ENCODE measurements at places on chromosomes 11 and 22.

DNA sequence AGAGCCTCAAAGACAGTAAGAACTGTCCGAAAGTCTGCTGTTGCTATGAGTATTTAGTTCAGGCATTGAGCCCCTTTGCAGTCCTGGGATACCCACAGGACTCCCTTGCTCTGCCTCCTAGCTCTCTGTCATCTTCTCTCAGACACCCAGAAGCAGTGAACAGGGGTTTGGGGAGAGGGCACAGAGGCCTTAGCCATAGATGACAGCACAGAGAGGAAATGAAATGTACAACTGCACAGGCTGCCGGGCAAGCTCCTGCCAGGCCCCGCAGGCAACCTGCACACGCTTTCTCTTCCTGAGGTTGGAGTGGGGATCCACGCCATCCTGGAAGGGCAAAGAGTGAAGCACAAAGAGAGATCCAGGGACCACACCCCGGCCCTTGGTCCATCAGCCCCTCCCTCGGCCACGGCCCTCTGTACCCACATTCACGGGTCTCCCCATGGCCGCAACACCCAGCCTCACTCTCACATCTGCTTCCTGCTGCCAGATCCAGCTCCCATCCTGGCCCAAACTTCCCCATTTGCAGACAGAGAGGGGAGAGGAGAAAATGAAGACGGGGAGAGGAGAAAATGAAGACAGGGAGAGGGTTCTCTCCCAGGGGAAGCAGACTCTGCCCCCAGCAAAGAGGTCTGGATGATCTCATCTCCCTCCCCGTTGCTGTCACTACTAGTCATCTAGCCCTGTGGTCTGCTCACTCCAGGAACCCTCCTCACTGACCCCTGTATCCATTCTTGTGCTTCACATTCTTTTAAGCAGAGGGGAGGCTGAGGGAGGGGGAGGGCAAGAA is 40.7 kb downstream of the CD6 start:
- DNase-seq, result no peak

- DNase-seq, result peak; percentile 33
Measured at GRCh38 chr22:35631597-35631996, 14.5 kb upstream of the MB start.

- no peak for DNase-seq
Measured at GRCh38 chr11:4577761-4578160, 3.8 kb upstream of the OR52I2 start.

DNA sequence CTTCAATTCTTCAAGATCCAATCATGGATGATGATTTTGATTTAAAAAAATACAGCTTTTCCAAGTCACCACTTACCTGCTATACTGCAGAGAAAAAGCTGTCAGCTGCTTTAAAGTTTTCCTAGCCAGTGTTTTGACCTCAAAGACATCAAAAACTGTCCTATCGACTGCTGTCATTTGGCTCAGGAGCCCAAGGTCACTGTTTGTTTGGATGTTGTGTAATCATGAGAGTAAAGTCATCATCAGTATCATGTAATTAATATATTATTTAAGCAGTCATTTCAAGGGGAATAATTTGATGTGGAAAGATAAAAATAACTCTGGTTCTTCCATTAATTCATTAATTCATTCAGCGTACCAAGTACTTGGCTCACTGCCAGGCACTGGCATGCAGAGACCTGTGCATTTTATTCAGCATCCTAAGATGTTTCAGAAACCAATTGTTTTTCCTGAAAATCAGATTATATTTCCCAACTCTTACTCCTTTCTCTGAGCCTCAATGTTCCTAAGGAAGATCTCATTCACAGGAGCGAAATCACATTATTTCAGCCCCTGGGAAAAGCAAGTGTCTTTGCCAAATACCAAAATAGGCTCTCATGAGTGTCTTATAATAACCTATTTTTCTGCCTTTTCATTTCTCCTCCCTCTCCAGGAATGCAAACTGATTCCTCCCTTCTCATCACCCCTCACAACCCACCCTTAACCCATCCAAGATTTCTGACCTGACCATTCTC is 59.9 kb downstream of the SLC1A2 start:
- no peak for DNase-seq

DNA sequence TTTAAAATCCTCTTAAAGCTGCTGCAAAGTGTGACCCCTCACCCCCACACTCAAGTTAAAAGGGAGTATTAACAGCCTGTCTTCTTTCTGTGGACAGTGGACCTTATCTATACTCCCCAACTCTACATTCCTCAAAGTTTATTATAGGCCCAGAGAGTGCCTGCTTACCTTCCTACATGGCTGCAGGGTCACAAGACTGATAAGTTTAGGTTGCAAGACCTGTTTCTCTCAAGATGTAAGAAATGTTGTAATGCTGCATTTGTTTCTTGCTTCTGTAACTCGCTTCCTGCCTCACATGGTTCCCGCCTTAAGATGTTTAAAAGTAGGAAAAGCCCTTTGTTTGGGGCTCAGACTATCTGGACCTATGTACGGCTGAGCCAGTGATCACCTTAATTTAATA is 10.1 kb upstream of the NXPE1 start:
- DNase-seq, result no peak

- no peak for DNase-seq
Measured at GRCh38 chr22:43397766-43398165, 14.0 kb upstream of the MPPED1 start.

DNA sequence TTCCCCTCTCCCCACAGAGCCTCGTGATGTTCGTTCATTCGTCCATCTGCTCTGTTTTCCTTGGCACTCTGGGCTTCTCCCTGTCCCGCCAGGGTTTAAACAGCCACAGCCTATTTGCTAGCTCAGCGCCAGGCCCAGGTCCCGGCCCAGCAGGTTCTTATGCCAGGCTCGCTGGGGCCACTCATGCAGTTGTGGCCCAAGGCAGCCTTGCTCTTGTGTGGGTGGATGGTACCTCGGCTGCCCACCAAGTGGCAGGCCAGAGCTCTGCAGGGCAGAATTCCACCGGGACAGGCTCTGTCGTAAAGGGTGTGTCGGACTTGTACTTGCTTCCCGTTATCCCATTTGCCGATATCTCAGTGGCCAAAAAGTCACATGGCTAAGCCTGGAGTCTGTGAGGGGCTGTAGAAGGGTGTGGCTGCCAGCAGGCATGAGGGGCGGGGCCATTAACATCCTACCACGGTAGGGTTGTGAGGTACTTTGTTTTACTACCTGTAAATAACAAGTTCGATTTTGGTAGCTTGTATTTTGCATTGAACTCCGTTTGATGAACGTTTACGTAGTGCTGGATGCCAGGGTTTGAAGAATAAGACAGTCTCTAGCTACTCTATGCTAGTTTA is 7.9 kb downstream of the FAM118A start:
- no peak for DNase-seq

GRCh38 chr11:108734956-108735559 is 70.2 kb downstream of the DDX10 start:
- DNase-seq, result peak; percentile 40

DNA sequence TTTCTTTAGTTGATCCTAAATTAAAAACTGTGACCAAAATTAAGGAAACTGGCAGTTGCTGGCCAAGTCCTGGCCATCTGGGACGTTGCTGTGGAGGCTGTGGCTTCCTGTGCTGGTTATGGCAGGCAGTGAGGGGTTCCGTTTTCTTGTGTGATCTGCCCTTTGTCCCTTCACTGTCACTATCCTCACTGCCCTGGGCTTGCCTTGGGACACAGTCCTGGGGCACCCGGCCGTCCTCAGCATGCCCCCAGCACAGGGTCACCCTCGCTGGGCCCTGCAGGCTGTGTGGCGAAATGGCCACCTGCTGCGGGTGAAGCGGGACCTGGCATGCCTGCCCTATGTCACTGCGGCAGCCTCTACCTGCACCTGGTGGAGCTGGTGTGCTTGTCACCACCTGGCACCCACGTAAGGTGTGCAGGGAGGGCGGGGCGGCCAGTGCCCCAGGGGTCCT is 52.5 kb upstream of the SLC22A12 start:
- DNase-seq, result no peak

GRCh38 chr11:94638301-94638901 is 71.2 kb downstream of the PIWIL4 start:
- DNase-seq, result no peak

- no peak for DNase-seq
Measured at GRCh38 chr22:29157759-29158535, 47.7 kb upstream of the EMID1 start.

- DNase-seq, result no peak
Measured at GRCh38 chr22:19687561-19688300, 26.6 kb upstream of the SEPTIN5 start.

- DNase-seq, result no peak
Measured at GRCh38 chr11:93653080-93653479, 8.4 kb upstream of the CEP295 start.

DNA sequence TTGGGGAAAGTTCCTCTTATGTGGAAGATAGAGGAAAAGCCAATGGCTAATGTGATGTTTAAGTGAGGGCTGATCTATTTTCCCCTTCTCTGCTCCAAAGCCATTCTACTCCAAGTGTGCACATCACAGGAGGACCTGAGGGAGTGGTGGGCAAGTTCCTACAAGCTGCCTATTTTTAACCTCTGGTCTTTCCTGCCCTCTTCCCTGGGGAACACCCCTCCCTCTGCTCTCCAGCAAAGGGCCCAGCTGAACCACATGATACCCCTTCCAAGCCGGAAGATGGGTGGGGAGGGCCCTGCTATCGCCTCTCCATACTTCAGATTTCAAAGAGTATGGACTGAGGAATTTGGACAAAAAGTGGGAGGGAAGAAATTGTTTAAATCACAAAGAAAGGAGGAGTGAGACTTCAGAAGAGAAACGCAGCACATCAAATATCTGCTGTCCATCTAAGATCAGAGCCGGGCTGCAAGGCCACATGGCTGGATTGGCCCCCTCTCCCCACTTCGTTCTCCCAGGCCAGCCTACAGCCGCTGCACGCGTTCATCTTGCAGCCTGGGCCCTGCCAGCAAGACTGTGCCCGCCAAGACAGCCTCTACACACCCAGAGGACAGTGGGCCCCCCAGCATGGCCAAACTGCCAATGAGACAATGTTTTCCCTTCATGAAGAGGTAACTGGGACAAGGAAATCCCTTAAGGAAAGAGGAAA is 77.5 kb downstream of the MICAL3 start:
- no peak for DNase-seq

- DNase-seq, result no peak
Measured at GRCh38 chr11:44580701-44581100, 15.2 kb downstream of the CD82 start.

DNA sequence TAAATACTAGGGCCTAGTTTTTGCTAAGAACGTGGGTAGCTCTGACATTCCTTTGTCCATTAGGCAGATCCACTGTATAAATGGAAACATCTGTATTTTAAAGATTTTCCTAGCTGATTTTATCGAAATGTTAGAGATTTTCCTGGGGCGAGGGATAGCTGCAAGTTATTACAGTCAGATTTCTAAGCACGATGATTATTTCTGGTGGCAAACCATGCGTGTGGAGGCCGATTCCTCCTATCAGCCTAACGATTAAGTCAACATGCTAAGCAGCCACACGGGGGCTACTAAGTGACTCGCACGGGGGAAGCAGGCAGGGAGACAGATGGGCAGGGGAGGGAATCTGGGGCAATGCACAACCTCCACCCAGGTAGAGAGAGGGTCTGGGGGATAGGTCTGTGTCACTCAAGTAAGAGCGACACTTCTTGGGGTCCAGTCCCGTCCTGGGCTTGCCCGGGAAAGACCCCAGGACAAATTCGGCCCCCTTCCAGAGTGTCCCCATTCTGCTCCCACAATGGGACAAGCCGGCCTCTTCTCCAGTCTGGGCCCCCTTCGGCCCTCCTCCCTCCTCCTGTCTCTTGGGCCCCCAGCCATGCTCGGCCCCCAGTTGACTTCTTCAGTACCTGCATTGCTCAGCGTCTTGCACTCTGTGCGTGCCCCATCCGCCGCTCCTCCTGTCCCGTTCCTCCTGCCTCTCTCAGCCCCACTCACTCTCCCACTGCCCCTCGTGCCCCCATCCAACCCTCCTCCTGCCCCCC is 571 bp downstream of the C11orf24 start:
- DNase-seq, result peak; percentile 62

DNA sequence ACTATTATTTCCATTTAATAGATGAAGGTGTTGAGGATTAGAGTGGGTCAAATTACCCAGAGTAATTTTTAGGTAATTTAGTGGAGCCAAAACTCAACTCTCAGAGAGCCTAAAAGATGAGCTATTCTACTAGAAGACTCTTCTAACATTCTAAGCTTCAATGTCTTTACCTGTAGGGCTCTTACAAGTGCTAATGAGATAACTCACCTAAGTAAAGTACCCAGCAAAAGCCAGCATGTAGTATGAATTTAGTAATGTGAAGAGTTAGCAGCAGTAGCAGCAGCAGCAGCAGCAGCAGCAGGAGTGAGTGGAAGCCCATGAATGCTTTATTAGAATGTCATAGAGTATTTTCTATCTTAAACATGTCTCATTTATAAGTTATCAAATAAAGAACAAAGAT is 1239.2 kb downstream of the FAM181B start:
- no peak for DNase-seq

- no peak for DNase-seq
Measured at GRCh38 chr11:69174841-69175240, 19.1 kb downstream of the SMIM38 start.

DNA sequence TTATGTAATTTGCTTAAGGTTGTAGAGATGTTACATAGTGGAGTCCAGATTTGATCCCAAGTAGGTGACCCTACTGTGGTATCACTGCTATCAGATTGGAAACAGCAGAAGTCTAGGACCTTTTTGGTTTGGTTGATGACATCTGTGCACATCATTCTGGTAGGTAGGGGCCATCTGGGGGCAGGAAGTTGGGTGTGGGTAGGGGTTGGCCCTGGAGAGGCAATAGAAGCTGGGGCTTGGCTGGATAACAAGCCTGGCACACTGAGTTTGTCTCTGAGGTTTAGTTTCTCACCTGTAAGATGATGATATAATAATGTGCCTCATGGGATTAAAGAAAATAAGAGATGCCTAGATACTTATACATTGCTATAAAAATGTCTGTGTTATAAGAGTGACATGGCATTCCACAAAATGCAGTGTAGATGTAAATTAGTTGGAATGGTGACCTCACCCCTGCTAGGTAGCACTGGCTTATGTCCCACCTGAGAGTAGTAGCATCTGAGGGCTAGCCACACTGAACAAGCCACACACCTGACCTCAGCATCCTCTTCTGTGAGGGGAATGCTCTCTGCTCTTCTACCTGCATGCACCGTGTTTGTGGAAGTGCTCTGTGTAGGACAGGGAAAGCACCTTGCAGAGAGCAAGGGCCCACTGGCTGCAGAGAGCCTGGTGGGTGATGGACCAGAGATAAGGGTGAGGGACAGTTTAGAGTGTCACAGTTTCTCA is 36.9 kb downstream of the PTPRJ start:
- peak; percentile 64 for DNase-seq

GRCh38 chr11:34926101-34926830 is 9.8 kb downstream of the PDHX start:
- peak; percentile 71 for DNase-seq
